Fibroblast of skin of back (primary cell): ENCODE measurements at places on chromosomes 13 and 19.

GRCh38 chr19:40393894-40394815 is 4.2 kb upstream of the HIPK4 start:
- DNase-seq: no peak

GRCh38 chr19:3123088-3123721 is 12.6 kb upstream of the GNA15 start:
- no peak for DNase-seq

- peak; percentile 83 for DNase-seq
These were observed at the start of gene PRR12 for GRCh38 chr19:49590971-49591730. PRR12 (plus strand) TSS chr19:49591182; CDS start chr19:49591655, 473 bp downstream.

DNA sequence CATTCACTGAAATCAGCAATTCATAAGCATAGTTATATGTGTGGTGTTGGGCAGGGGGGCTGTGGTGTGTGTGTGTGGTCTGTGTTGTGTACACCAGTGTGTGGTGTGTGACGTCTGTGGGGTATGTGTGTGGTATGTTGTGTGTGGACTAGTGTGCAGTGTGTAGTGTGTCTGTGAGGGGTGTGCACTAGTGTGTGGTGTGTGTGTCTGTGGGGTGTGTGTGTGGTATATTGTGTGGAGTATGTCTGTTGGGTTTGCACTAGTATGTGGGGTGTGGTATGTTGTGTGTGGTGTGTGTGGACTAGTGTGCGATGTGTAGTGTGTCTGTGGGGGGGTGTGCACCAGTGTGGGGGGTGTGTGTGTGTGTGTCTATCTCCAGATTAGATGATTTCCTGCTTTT is 7.2 kb upstream of the CDC16 start:
- no peak for DNase-seq

GRCh38 chr19:48751845-48752495 is 471 bp downstream of the FUT1 start:
- DNase-seq: no peak

DNA sequence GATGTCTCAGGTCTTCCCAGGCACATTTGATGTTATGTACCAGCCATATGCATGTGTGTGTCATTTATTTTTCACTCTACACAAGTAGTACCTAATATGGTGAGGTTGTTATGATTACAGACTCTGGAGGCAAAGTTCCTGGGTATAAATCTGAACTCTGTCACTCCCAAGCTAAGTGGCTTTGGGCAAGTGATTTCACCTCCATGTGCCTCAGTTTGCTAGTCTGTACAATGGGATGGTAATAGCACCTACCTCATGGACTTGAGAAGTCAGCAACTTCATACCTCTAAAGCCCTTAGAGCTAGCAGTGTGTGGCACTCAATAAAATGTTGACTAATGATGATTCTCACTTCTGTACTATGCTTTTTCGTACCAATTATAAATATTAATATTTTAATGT is 3.9 kb upstream of the CATSPERG start:
- DNase-seq: no peak

GRCh38 chr13:31067416-31068118 is 94.1 kb downstream of the HSPH1 start:
- peak; percentile 63 for DNase-seq

DNA sequence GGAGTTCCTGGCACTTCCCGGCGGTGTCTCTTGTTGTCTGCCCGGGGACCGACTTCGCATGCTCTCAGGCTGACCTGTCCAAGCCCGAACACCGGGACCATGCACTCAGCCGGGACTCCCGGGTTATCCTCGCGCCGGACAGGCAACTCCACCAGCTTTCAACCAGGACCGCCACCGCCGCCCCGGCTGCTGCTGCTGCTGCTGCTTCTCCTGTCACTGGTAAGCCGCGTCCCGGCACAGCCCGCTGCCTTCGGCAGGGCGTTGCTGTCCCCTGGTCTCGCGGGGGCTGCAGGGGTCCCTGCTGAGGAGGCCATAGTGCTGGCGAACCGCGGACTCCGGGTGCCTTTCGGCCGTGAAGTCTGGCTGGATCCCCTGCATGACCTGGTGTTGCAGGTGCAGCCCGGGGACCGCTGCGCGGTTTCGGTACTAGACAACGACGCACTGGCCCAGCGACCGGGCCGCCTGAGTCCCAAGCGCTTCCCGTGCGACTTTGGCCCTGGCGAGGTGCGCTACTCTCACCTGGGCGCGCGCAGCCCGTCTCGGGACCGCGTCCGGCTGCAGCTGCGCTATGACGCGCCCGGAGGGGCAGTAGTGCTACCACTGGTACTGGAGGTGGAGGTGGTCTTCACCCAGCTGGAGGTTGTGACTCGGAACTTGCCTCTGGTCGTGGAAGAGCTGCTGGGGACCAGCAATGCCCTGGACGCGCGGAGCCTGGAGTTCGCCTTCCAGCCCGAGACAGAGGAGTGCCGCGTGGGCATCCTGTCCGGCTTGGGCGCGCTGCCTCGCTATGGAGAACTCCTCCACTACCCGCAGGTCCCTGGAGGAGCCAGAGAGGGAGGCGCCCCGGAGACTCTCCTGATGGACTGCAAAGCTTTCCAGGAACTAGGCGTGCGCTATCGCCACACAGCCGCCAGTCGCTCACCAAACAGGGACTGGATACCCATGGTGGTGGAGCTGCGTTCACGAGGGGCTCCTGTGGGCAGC is 661 bp downstream of the FREM2 start:
- no peak for DNase-seq

DNA sequence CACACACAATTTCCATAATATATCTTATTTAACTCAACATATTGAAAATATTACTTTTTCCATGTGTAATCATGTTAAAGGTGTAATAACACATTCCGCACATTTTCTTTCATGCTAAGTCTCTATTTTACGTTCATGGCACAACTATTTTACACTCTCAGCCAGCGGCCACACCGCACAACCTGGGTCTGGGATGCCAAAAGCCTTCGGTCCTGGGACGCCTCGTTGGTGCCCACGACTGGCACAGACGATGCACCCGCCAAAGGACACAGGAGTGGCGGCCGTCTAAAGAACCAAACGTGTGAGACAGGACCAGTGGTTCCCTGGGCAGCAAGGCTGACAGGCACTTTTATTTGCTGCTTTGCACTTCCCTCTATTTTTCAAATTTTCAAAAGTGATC is 10.0 kb upstream of the PROZ start:
- no peak for DNase-seq

GRCh38 chr13:49022472-49023144 is 46.9 kb downstream of the FNDC3A start:
- DNase-seq: peak; percentile 67

- DNase-seq: no peak
These were observed 45.1 kb upstream of the SLC46A3 start for GRCh38 chr13:28763887-28764286.

DNA sequence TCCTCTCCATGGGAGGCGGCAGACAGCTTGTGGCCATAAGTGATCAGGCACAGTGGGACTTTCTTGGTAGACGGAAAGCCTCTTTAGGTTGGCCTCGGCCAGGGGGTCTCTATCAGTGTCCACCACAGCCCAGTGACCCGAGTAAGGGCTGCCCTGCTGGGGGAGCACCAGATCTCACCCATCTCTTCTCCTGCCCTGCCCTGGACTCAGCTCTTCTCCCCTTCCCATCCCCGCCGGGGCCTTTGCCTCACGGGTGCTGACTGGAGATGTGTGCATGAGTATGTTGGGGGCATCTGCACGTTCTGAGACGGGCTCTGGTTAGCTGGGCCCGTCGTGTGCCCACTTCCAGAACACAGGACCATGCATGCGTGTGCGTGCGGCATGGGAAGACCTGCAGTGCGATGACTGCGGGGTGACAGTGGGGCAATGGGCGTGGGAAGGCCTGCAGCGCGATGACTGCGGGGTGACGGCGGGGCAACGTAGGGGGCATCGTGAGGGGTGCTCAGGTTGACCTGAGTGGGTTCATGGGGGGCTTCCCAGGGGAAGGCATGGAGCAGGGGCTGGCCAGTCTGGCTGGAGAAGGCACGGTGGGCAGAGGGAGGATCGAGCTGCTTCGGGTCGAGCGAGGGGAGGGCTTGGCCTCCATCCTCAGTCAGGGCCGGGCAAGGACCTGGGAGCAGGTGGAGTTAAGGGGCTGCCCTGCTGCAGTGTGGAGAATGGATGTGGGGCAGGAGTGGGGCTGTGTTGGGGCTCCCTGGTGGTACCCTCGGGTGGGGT is 15.9 kb downstream of the EPN1 start:
- no peak for DNase-seq

GRCh38 chr19:4456843-4457653 is 546 bp downstream of the UBXN6 start:
- peak; percentile 69 for DNase-seq

GRCh38 chr19:19463348-19464117 is 51.8 kb downstream of the TSSK6 start:
- peak; percentile 73 for DNase-seq

DNA sequence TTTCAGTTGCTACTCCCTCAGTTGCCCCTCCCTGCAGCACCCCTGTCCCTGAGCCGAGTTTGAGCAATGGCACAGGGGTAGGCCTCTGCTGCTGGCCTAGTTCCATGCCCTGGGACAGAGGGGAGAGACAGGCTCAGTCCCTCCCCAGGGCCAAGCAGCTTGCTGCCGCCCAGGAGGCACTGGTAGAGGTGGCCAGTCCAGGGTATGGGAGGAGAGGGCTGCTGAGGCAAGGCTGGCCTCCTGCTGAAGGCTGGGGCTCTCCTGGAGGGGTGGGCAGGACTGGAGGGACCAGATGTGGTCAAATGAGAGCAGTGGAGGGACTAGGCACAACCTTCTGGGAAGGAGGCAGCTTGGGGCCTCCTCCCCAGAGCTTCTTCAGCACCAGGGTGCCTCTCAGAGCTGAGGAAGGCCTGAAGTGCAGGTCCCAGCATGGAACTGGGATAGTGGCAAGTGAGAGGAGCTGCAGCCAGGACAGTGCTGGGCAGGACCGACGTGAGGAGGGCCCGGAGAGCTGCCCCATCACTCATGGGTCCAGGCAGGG is 29.8 kb upstream of the VSTM2B start:
- no peak for DNase-seq

GRCh38 chr19:48830965-48831364 is 5.3 kb downstream of the HSD17B14 start:
- DNase-seq: no peak

DNA sequence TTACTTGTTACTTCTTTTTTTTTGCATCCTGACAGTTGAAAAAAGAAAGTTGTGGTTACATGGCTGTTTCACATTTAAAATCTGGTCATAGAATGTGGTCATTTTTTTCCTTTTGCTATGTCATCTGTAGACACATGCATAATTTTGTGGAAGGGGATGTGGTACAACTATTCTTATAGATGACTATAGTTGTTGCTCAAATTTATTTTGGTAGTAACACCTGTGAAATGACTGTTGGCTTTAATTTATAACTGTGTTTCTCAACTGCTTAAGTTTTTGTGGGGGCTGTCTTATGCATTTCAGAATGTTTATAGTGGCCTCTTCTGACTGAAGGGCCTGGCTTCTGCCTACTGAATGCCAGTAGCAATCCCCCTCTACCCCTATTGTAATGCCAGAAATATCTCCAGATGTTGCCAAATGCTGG is 130.5 kb downstream of the PAN3 start:
- DNase-seq: no peak

GRCh38 chr13:29943686-29944085 is 93.3 kb upstream of the UBL3 start:
- DNase-seq: no peak

- DNase-seq: no peak
These were observed 171.3 kb downstream of the CACNA1A start for GRCh38 chr19:13334801-13335481.

GRCh38 chr13:45393941-45394570 is 24.1 kb downstream of the SLC25A30 start:
- DNase-seq: peak; percentile 55

DNA sequence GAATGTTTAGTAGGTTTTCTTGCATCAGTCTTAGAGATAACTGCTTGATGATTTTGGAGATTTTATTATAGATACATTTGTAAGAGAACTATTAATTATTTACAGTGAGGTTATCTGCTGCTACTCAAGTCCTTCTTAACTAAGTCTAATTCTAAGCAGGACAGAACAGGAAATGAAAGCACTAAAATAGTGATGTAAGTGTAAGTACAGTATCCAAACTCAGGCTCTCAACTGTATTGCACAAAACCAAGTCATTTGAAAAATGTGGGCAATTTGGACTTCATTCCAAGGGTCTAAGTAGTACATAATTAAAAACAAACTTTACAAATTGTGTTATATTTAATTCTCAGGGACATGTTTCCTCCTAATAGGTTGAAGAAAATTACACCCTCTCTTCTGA is 417.1 kb downstream of the ITGBL1 start:
- peak; percentile 28 for DNase-seq

GRCh38 chr19:8401981-8402411 is 11.1 kb upstream of the MARCHF2 start:
- no peak for DNase-seq

DNA sequence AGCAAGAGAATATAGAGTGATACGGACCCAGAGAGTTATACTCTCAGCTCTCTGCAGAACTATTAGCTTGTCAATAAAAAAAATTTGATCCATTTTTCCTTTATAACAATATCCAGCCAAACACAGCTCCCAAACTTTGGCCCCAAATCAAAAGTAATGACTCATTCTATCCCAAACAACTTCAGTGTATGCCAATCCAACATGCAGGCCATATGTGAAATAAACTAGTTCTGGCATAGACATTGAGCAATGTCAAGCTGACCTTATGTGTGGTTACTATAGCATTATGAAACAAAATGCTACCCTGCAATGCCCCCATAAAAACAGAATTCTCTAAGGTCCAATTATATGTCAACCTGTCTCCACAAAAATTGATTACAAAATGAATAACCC is 209.5 kb downstream of the DNAJC15 start:
- peak; percentile 77 for DNase-seq

- DNase-seq: peak; percentile 81
These were observed 100.3 kb downstream of the ITGBL1 start for GRCh38 chr13:101552786-101553185.

DNA sequence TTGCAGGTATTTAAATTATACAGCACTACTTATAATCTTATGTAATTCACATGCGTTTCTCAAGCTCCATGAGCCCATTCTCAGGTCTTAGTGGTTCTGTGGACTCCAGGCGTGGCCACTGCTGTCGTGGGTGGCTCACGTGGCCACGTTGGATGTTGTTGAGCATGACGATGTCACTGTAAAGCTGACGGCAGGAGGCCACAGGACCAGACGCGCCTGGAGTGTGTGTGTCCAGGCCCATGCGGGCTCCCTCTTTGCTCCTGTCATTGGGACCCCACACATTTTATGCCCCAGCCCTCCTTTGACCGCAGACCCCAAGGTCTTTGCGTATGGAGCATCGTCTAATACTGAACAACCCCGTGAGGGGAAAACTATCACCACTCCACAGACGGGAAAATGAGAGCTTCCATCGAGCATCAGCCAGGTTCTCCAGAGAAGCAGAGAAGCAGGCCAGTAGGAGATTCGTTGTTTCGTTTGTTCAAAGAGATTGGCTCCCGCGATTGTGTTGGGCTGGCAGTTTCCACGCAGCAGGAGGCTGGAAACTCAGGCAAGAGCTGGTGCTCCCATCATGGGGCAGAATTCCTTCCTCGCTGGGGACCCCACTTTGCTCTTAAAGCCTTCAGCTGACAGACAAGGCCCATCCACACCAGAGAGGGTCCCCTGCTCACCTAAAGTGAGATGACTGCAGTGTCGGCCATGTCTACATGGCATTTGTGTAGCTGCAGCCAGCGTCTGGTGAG is 129.3 kb upstream of the SPACA7 start:
- no peak for DNase-seq

GRCh38 chr13:95437561-95437960 is 115.0 kb upstream of the CLDN10 start:
- DNase-seq: no peak

GRCh38 chr19:32671883-32672593 is 2.9 kb downstream of the ANKRD27 start:
- DNase-seq: no peak
